HFFc6 (cell line): ENCODE measurements at places on chromosomes 16 and 17. TPM values are rescaled to one million over a fixed set of nuclear protein-coding genes. Genes with fewer than 3 reads are reported as not detected.
A peak's percentile ranks its signal among the peaks of the same experiment; 100 is the strongest.

GRCh38 chr17:30576326-30576861, 99.2 kb downstream of the GOSR1 start:
- peaks cover 26% of the 10 kb centered on the region for H3K4me1 ChIP-seq
- H3K27ac ChIP-seq = peak overlapping the region; percentile 70; the same call in 1 of the 2 replicates
- no peak for DNase-seq
- H3K36me3 ChIP-seq = peaks cover 6% of the 10 kb centered on the region; the same call in 1 of the 2 replicates
- H3K27me3 ChIP-seq = peaks cover 26% of the 10 kb centered on the region

DNA sequence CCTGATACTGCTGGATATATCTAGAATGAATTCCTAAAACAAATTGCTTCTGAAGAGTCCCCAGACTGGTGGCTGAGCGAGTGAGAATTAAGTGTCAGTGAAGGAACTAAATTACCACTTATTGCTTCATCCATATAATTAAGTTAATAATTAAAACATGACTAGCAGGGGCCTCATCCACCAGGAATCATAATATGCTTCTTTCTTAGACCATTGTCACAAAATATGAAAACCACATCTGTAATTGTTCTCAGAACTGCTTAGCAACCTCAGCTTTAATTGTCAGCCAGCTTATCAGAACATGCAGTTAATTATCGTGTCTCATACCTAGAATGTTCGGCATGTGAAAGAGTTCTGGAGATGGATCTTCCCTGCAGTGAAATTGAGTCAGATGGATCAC, 21.2 kb upstream of the PIRT start:
- H3K27me3 ChIP-seq = no peaks in the 10 kb centered on the region; the same call in none of the 2 replicates
- no peaks in the 10 kb centered on the region for H3K36me3 ChIP-seq
- H3K27ac ChIP-seq = no peak overlapping the region
- DNase-seq = no peak
- H3K4me3 ChIP-seq = no peak overlapping the region

- no peaks in the 10 kb centered on the region; the same call in 1 of the 2 replicates for H3K27me3 ChIP-seq
- H3K36me3 ChIP-seq = no peaks in the 10 kb centered on the region
- peak overlapping the region; percentile 82 for H3K4me3 ChIP-seq
- DNase-seq = peak; percentile 65
- peaks cover 29% of the 10 kb centered on the region for H3K4me1 ChIP-seq
These were observed 6.7 kb downstream of the GIP start for GRCh38 chr17:48961516-48962233.

DNA sequence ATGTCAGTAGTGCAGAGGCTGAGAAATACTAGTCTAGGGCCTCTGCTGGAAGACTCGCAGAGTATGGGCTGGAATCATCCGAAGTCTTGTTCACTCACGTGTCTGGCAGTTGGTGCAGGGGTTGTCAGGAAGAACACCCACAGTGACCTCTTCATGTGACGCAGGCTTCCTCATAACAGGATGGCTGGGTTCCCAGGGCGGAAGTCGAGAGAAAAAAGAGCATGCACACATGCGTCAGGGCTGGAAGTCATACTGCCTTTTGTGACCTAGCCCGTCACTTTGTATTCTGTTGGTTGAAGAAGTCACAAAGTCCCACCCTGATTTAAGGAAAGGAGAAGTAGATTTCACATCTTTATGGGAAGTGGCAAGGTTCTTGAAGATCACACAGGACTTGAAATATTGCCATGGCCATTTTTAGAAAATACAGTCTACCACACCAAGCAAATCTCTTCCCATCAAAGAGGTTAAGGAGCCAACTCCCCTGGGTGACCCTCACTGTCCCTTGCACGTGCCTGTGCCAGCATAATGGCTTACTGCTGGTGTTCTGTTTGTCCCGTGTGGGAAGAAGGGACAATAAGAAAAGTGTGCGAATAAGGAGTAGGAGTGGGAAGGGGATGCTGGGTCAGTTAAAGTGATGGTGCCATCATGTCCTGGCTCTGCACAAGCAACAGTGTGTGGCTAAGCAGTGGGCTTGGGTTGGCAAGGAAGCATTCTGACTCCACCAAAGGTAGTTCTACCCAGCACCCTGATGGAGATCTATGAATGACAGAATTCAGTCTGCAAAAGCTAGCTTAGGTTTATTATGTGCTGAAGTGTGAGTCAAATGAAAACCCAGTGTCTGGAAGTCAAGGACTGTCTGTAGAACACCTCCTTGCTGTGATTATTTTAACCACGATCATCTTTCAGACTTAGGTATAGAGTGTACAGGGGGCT, 28.1 kb downstream of the HEATR3 start:
- H3K27me3 ChIP-seq = no peaks in the 10 kb centered on the region
- DNase-seq = no peak
- H3K4me3 ChIP-seq = no peak overlapping the region
- peaks cover 20% of the 10 kb centered on the region for H3K36me3 ChIP-seq

GRCh38 chr17:38898812-38899348, 26.5 kb upstream of the LASP1NB start:
- peaks cover 33% of the 10 kb centered on the region for H3K36me3 ChIP-seq
- H3K4me3 ChIP-seq = no peak overlapping the region
- peak overlapping the region; percentile 67 for H3K27ac ChIP-seq
- H3K4me1 ChIP-seq = peaks cover 48% of the 10 kb centered on the region
- DNase-seq = no peak

DNA sequence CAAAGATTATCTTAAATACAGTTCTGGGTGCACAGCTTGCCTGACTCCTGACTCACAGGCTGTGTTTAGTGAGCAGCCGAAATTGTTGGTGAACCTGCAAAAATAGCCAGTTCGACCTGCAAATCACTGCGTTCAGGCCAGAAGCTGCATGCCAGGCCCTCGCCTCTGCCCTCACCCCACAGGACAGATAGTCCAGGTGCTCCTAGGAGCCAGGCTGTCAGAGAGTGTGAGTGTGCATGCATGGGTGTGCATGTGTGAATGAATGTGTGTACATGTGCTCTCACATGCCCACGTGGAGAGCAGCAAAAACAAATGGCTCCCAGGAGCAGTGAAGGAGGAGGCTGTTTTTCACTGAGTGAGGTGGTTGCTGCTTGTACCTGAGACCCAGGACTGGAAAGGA, 131.8 kb downstream of the ABCC12 start:
- no peaks in the 10 kb centered on the region for H3K36me3 ChIP-seq
- no peak for DNase-seq
- no peaks in the 10 kb centered on the region for H3K4me1 ChIP-seq
- H3K27ac ChIP-seq = no peak overlapping the region
- H3K4me3 ChIP-seq = no peak overlapping the region
- peaks cover 18% of the 10 kb centered on the region for H3K27me3 ChIP-seq

DNA sequence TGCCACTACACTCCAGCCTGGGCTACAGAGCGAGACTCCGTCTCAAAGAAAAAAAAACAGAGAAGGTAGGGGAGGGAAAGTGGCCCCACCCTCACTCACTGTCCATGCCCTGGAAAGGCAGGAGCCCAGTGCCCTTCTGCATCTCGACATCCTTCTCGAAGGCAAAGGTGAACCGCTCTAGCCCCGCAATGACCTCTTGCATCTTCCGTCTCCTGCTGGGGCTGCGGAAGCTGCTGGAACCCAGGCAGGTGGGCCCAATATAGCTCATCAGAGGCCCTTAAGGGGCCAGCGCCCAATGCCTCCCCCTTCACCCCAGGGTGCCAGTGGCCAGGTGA, at the start of gene CPSF4L:
CPSF4L (minus strand) TSS at position 264 of the 335 bp plus-strand sequence; CDS start at position 202, 62 bp downstream.
- H3K27me3 ChIP-seq = peaks cover 9% of the 10 kb centered on the region
- no peaks in the 10 kb centered on the region for H3K4me1 ChIP-seq
- H3K36me3 ChIP-seq = no peaks in the 10 kb centered on the region
- H3K27ac ChIP-seq = no peak within 1 kb of the TSS
- no peak within 1 kb of the TSS for H3K4me3 ChIP-seq

DNA sequence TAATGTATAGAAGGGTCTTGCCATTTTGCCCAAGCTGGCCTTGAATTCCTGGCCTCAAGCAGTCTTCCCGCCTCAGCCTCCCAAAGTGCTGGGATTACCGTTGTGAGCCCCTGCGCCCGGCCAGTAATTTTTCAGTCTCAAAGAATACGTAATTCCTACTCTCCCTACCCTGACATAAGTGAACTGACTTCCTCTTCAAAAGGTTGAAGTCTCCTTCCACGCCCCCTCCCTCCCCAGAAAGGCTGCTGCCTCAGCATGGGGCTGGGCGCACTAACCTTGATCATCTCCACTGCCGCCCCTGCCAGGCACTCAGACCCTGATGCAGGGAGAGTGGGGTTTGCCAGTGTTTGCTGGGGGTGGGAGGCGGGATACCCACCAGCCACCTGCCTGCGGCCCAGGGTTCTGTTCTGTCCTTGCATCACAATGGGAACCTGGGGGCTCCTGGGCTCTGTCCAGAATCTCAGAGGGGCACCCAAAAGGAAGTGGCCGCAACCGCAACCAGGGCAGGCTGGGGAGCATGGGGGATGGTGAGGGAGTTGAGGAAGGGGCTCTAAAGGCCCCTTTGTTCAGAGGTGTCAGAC, 27.5 kb downstream of the KIFC3 start:
- H3K36me3 ChIP-seq = peaks cover 10% of the 10 kb centered on the region; the same call in 1 of the 2 replicates
- H3K27me3 ChIP-seq = no peaks in the 10 kb centered on the region; the same call in 1 of the 2 replicates
- peaks cover 24% of the 10 kb centered on the region for H3K4me1 ChIP-seq
- no peak overlapping the region for H3K4me3 ChIP-seq
- H3K27ac ChIP-seq = no peak overlapping the region

GRCh38 chr17:18158022-18158600, 25.5 kb upstream of the ALKBH5 start:
- peak; percentile 44 for DNase-seq
- peak overlapping the region; percentile 66 for H3K27ac ChIP-seq
- H3K4me1 ChIP-seq = peaks cover 40% of the 10 kb centered on the region
- peaks cover 2% of the 10 kb centered on the region; the same call in 1 of the 2 replicates for H3K27me3 ChIP-seq

GRCh38 chr17:27634026-27634335, 3.0 kb downstream of the LGALS9 start:
- peaks cover 4% of the 10 kb centered on the region for H3K4me1 ChIP-seq
- no peaks in the 10 kb centered on the region; the same call in none of the 2 replicates for H3K27me3 ChIP-seq
- H3K36me3 ChIP-seq = no peaks in the 10 kb centered on the region
- no peak for DNase-seq

DNA sequence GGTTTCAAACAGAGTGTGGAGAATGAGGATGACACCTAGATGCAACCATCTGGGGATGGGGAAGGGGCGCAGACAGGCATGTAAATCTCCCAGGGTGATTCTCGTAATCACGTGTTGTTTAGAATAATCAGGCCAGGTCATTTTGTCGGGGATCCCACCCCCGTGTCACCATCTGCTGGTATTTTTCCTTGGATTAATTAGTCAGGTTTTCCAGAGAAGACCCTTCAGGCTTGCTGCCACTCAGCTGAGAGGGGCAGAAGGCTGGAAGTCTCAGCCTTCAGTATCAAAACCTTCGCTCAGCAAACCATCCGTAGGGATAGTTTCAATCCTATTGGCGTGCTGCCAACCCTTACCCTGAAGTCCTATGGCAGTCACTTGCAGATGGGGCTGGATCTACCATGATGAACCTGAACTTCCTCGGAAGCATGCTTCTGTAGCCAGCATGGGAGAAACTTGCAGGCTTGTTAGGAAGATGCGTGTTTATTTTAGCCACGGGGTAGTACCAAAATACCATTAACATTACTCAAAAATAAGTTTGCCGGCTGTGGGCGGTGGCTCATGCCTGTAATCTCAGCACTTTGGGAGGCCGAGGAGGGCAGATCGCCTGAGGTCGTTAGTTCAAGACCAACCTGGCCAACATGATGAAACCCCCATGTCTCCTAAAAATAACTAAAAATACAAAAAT, 7.5 kb upstream of the ADCY9 start:
- DNase-seq = peak; percentile 60
- no peak overlapping the region for H3K27ac ChIP-seq
- peaks cover 9% of the 10 kb centered on the region for H3K27me3 ChIP-seq

DNA sequence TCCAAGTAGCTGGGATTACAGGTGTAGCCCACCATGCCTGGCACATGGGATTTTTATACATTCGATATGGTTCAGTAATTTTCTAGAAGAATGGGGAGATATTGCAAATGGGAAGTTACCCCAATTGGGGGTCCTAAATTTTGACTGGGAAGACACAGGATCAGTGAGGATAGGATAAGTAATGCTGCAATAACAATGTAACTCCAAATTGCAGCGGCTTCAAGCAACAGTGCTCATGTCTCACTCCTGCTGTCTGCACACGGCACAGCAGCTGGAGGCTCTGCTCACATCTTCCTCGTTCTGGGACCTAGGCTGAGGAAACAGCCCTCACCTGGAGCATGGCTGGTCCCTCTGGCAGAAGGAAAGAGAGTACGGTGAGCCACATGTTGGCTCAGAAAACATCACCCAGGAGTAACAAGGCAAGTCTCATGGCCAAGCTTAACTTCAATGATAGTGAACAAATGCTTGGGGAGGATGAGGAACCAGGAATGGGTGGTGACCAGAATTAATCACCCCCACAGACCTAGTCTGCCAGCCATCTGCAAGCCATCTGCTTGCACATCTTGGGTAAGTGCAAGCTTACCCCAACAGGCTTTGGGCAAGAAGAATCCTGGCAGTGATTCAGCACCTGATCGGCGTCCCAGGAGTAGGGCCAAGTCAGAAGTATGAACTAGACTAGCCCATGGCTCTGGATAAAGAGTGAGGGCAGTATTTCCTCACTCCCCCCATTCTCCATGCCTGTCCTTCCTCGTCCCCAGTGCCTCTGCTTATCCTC, 229.2 kb downstream of the COPRS start:
- peak overlapping the region; percentile 70 for H3K27ac ChIP-seq
- no peak overlapping the region for H3K4me3 ChIP-seq
- H3K27me3 ChIP-seq = peaks cover 2% of the 10 kb centered on the region
- peak; percentile 59 for DNase-seq
- peaks cover 69% of the 10 kb centered on the region for H3K36me3 ChIP-seq

GRCh38 chr16:2980227-2981176, at the start of gene PKMYT1:
TSS of gene PKMYT1 (minus strand) at chr16:2980446. CDS start at chr16:2979657, 789 bp downstream.
- peak within 1 kb of the TSS; percentile 73 for H3K27ac ChIP-seq
- peak; percentile 67 for DNase-seq
- peak within 1 kb of the TSS; percentile 88 for H3K4me3 ChIP-seq
- H3K4me1 ChIP-seq = peaks cover 24% of the 10 kb centered on the region
- no peaks in the 10 kb centered on the region for H3K36me3 ChIP-seq

- peak; percentile 29 for DNase-seq
- H3K36me3 ChIP-seq = peaks cover 2% of the 10 kb centered on the region; the same call in 1 of the 2 replicates
- peaks cover 9% of the 10 kb centered on the region for H3K4me1 ChIP-seq
- H3K27ac ChIP-seq = no peak within 1 kb of the TSS
- peak within 1 kb of the TSS; percentile 80 for H3K4me3 ChIP-seq
These were observed at the start of gene LDHD for GRCh38 chr16:75116081-75116910. TSS of gene LDHD (minus strand) at chr16:75116780. CDS start at chr16:75116720, 60 bp downstream.

DNA sequence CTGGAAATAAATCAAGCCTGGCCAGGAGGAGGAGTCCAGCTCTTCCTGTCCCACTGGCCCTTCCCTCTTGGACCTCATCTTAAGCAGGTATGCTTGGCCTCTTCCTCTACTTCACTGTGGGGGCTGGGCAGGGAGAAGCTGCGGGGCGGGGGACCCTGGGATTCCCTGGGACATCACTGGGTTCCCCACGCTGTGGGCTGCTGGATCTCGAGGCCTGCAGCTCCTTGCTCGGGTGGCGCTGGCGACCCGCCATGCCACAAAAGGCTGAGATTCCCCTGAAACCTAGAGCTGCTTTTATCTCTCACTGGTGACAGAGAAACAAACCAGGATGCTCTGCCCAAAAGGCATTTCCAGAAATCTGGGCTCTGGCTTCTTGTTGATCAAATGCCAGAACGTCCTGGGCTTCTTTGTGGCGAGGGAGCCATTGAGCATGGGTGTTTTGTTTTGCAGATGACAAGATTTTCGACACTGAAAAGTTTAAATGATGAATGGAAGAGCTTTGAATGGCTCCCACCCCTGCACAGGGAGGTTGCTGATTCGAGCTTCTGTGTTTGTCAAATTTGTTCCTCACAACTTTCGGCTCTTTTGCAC, 8.6 kb upstream of the PGS1 start:
- no peak overlapping the region for H3K4me3 ChIP-seq
- no peak overlapping the region for H3K27ac ChIP-seq
- H3K36me3 ChIP-seq = no peaks in the 10 kb centered on the region
- no peak for DNase-seq
- peaks cover 32% of the 10 kb centered on the region for H3K4me1 ChIP-seq

Gene CLDN9
- not detected in 3 replicates for total RNA-seq

Gene CFAP97D1
- total RNA-seq = not detected in 2 replicates

Gene VASN
- 100 to 120 TPM (median 101 TPM) in 3 replicates for total RNA-seq

Gene XYLT1
- 22.0 and 29.8 TPM in 2 replicates for total RNA-seq

Gene CCL11
- not detected in 3 replicates for total RNA-seq

Gene ZNF205
- 9.1 to 10.2 TPM (median 9.8 TPM) in 3 replicates for total RNA-seq

Gene CDRT4
- total RNA-seq = 1.1 to 1.8 TPM (median 1.5 TPM) in 3 replicates
